Activated T-helper 1 cell treated with Interleukin-2 at 50 U/mL for 16 hours (primary cell): ENCODE measurements at places on chromosomes 3 and 15.

GRCh38 chr15:91521996-91522395 lies 331.5 kb upstream of the SLCO3A1 start:
- DNase-seq, result no peak

DNA sequence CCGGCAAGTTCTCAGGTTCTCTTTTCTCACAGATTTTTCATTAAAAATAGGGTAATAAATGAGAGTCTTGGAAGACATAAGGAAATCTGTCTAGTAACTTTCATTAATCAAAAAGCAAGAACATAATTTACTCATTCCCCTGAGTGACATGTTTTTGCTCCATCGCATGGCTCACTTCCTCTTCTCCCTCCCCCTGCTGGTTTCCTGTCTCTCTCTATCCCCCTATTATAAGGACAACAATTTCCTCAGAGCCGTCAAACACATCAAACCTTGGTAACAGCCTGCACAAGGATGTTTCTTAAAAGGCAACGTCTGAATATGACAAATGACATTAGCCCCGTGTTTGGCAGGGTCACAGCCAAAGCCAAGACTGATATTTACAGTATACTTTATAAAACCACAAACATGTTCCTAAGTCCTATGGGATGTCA lies 1149.6 kb downstream of the IGSF11 start:
- no peak for DNase-seq

GRCh38 chr3:37291275-37291700 lies 116.9 kb upstream of the LRRFIP2 start:
- no peak for DNase-seq

- no peak for DNase-seq
Observed at GRCh38 chr3:171995486-171995885, 43.9 kb upstream of the FNDC3B start.

- no peak for DNase-seq
Observed at GRCh38 chr3:197417911-197418618, 119.7 kb upstream of the DLG1 start.

DNA sequence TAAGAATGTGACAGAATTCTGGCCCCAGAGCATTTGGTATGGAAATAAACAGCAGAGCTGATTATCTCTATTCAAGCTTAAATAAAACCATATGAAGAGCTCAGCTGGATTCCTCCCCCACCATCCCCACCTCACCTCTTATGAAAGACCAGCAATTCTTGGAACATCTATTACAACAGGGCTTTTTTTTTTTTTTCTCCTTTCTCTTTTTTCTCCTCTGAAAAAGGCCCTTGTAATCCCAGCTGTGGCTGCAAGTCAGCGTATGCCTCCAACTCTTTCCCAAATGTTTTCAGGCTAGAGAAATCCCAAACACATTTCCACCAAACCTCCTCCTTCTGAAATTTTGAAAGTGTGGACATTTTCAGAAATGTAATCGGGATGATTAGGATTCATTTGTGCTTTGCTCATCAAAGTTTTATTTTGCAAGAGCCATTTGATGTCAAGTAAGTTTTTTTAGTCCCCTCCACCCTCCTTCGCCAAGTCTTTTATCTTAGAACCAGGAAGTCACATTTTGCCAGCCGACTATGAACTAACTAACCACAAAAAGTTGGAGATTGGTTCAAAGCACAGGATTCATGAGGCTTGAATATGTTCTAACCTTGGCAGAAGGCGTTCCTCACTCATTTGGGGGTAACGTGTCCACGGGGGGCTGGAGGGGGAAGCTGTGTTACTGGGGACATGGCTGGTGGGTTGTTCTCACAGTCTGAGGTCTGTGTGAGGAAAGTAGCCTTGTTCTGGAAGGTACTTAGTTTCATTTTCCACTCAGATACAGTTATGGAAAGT lies 142.0 kb upstream of the PDZRN3 start:
- no peak for DNase-seq

GRCh38 chr15:63497642-63498467 lies 6.5 kb upstream of the USP3 start:
- peak; percentile 59 for DNase-seq

DNA sequence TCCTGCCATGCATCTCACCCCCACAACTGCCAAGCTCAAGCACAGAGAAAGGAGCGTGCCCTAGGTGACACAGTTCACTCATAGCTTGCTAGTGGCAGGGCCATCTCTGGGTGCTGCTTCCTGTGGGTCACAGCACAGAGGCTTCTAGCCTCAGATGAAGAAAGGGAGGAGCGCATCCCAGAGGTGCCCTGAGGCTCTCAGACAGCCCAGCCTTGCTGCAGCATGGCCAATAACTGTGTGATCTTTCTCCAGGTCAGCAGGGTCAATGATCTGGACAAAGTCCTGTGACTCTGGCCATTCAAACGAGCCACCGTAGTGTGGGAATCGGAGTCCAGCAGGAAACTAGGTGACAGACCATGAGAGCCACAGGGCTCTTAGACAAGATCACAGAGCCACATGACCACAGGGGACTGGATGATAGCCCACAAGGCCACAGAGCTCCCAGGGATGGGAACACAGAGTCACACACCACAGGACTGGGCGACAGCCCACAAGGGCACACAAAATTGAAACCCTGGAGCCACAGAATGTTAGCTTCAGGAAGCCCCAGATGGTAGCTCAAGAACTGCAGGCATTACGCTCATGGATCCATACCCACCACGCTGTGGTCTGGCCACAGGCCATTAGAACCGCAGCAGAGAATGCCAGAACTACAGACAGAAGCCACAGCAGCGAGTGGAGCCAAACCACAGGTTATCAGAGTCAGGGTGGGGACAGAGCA lies 25.9 kb upstream of the GRIP2 start:
- DNase-seq, result no peak

DNA sequence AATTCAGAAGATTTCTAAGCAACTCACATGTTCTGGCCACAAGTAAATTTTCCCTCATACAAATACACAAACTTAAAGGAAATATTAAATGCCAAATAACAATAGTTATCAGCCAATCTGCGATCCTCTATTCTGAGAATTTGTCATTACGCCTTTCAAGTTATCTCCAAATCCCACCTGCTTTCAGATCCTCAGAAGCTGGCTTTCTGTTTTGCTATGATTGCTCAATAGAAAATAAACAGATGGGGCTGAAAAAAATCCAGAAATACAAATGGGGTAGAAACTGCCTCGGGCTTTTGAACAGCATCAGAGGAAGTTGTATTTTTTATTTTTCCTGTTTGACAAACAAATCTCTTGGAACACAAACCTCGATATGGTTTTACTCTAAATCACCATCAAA lies 74.0 kb upstream of the CNTN4 start:
- no peak for DNase-seq

DNA sequence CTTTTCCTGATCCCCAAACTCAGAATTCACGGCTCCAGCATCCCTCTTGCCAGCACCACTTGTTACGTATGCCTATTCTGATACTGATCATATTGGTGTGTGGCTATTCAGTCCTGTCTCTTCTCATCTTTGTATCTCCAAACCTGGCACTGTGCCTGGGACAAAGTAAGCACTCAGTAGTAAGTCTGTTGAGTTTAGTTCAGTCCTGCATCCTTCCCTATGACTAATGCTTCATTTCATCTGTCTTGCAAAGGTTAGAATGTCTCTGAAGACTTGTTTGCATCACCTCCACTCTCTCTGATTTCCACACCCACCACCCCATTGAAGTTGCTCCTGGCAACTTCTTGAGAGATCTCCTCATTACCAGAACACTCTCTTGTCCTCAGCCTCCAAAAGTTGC lies 80.3 kb downstream of the HMG20A start:
- DNase-seq, result no peak

DNA sequence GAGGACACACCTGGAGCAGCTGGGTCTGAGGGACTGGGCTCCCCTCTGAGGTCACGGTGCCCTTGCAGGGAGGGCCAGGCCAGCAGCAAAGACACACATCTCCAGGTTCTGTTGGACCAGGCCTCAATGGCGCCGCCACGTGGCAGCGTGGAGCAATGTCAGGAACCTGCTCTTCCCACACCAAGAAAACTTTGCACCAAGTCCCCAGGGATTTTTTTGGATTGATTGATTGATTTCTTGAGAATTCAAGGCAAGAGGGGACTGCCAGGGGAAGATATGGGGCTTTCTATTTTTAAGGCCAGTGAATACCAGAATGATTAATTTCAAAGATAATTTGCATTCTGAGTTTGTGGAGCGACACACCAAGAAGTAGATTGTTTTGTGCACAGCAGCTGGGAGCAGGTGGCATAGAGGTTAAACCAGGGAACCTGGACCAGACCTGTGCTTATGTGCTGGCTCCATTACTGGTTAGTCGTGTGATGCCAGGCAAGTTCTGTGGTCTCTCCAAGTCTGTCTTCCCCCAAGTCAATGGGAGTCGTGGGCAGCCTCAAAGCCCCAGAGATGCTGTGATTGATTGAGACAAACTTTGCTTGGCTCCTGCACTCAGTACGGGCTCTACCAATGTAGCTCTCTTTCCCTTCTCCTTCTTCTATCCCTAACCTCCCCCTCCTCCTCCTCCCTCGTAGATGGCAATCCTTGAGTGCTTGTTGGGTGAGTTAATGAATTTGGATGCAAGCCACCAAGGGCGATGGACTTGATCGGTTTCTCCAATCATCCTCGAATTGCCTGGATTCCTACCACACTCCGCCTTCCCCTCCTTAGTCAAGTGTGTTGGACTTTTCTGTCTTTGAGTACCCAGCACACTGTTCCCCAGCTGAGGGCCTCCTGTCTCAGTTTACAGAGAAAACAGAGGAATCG lies 96.2 kb upstream of the TRPM1 start:
- no peak for DNase-seq

- no peak for DNase-seq
Observed at GRCh38 chr3:87121856-87122255, 105.3 kb upstream of the CHMP2B start.

GRCh38 chr3:63462732-63463131 lies 184.6 kb downstream of the SYNPR start:
- no peak for DNase-seq
